ENCODE measurements at places on chromosomes 7 and 10.

DNA sequence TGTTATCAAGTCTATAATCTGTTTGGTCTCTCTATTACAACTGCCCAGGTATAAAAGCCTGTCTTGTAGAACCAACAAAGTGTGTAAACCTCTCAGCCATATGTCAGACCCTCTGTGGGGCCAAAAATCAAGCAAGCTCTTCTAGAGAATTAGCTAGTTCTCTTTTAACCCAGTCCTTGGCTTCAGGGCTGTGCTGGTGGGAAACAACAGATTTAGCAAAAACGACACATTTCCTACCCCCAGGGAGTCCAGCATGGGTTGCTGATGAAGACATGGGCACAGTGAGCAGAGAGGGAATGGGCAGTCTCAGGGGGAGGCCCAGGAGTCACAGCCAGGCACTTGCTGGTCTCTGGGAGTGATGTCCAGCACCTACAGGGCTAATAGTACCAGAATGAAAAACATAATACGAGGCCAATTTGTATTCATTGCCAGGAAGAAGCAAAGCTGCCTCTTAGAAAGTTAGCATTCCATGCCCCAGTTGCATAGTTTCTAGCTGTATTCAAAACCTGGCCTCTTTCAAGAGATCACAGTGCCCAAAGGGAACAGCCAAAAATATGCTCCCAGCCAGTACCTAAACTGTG lies 80.1 kb downstream of the FRMD4A start:
- DNase-seq, result no peak

DNA sequence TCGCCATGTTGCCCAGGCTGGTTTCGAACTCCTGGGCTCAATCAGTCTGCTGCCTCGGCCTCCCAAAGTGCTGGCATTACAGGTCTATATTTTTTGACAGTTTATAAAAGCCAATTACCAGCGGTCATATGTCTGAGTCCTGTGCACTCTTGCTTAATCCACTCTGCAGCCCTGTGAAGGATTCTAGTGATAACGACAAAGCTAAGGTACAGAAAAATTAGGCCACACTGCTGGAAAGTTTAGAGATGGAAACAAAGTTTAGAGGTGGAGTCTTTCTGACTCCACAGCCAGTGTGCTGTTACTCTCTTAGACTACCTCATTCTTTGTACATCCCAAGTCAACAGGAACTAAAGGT lies 707 bp downstream of the PTER start:
- DNase-seq, result no peak

- DNase-seq, result no peak
Observed at GRCh38 chr10:124286621-124287020, 132.1 kb downstream of the OAT start.

DNA sequence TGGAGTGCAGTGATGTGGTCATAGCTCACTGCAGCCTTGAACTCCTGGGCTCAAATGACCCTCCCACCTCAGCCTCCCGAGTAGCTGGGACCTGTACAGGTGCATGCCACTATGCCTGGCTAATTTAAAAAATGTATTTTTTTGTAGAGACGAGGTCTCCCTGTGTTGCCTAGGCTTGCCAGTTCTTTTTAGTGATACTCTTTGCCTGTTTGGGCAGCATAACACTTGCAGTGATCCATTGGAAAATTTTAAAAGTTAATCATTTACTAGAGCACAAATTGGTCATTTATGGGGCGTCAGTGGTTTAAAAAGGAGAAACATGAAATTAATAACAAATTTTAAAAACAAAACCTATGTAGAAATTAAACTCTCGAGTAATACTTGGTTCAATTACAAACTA lies 78.3 kb downstream of the DYNC2I1 start:
- DNase-seq, result no peak

GRCh38 chr10:119917777-119918176 lies 25.2 kb downstream of the SEC23IP start:
- no peak for DNase-seq

- DNase-seq, result no peak
Observed at GRCh38 chr7:2651336-2651735, 19.6 kb downstream of the TTYH3 start.

DNA sequence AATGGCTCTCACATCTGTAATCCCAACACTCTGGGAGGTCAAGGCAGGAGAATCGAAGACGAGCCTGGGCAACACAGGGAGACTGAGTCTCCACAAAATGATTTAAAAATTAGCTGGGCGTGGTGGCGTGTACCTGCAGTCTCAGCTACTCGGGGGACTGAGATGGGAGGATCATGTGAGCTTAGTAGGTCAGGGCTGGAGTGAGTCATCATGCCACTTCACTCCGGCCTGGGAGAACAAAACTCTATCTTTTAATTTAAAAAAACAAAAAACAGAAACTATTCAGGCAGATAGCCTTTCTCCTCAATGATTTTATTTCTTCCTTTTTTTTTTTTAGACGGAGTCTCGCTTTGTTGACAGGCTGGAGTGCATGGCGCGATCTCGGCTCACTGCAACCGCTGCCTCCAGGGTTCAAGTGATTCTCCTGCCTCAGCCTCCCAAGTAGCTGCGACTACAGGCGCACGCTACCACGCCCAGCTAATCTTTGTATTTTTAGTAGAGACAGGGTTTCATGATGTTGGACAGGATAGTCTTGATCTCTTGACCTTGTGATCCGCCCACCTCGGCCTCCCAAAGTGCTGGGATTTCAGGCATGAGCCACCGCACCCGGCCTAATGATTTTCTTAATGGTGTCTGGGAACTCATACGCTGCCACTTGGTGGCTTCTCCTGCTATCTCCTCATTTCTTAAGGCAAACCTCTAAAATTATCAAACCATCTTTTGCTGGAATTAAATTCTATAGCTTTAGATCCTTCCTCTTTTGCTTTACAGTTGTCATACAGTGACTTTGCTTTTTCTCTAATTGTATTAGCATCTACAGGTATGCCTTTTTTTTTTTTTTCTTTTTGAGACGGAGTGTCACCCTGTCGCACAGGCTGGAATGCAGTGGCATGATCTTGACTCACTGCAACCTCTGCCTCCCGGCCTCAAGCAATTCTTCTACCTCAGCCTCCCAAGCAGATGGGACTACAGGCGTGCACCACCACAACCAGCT lies 22.9 kb downstream of the SRPK2 start:
- no peak for DNase-seq

DNA sequence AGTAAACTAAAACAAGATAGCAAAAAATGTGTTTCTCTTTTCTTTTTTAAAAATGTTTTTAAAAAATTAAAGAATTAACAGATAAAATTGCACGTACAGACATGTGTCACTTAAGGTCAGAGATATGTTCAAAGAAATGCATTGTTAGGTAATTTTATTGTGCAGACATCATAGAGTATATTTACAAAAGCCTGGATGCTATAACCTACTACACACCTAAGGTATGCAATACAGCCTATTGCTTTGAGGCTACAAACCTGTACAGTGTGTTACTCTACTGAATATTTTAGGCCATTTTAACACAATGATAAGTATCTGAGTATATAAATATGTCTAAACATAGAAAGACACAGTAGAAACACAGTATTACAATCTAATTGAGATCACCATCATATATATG lies 253.1 kb downstream of the PRKG1 start:
- no peak for DNase-seq

DNA sequence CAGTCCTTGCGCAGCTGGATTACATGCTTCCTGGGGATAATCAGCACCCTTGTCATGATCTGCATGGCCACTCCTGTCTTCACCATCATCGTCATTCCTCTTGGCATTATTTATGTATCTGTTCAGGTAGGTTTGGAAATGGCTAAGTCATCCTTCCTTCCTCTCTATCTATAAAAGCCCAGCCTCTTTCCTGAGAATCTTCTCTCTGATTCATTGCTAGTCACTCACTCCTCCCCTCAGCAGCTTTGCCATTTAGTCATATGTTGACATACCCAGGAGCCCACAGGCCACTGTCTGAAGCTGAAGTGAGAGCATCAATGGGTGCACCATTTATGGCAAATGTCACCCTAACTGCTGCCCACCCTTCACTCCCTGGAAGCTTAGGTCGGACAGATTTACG lies 52.0 kb downstream of the ABCC2 start:
- DNase-seq, result no peak

- DNase-seq, result no peak
Observed at GRCh38 chr10:124612611-124613498, 131.3 kb downstream of the FAM53B start.

DNA sequence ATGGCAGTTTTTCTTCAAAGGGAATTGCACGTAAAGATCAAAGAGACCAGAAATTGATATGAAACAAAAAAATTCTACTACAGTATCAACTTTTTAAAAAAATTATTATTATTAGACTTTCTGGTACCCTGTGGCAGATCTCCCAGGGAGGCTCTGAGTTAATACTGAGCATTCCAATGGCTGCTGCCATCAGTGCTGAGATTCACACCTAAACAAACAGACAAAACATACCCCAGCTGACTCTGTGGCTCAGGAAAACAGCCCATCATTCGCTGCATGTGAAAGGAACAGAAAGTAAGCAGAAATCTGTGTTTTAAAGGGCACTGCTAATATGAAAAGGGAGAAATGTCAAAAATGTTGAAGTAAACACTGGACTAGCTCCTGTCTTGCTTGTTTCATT lies 118.4 kb downstream of the GRM3 start:
- no peak for DNase-seq

DNA sequence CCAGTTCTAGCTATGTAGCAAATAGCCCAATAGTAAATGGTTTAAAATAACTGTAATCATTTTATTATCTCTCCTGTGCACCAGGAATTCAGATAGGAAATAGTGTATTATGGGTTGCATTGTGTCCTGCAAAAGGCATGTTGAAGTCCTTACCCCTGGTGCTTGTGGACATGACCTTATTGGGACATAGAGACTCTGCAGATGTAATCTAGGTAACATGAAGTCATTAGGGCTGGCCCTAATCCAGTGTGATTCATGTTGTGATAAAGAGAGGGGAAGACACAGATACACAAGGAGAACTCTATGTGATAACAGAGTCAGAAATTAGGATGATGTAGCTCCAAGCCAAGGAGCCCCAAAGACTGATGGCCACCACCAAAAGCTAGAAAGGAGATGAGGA lies 462.8 kb downstream of the GALNT17 start:
- no peak for DNase-seq

GRCh38 chr7:86929293-86930109 lies 130.0 kb downstream of the ELAPOR2 start:
- no peak for DNase-seq

DNA sequence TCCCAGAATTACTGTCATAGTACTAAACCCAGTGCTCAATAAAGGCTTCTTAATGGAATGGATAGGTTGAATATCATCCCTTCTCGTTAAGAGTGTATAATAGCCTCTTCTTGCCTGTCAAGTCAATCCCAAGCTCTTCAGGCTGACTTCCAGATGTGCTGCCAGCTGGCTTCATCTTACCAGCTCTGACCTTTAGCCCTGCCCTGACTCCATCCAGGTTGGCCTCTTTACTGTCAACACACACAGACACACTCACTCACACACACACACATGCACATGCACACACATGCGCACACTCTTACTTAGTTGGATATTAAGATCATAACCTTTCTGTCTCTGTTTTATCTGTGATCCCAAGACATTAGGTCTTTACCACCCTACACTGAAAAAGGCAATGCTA lies 49.1 kb downstream of the ASB4 start:
- DNase-seq, result no peak

- no peak for DNase-seq
Observed at GRCh38 chr7:150465414-150465813, 15.0 kb downstream of the GIMAP8 start.

- DNase-seq, result no peak
Observed at GRCh38 chr7:106562711-106563366, 98.1 kb downstream of the CCDC71L start.

DNA sequence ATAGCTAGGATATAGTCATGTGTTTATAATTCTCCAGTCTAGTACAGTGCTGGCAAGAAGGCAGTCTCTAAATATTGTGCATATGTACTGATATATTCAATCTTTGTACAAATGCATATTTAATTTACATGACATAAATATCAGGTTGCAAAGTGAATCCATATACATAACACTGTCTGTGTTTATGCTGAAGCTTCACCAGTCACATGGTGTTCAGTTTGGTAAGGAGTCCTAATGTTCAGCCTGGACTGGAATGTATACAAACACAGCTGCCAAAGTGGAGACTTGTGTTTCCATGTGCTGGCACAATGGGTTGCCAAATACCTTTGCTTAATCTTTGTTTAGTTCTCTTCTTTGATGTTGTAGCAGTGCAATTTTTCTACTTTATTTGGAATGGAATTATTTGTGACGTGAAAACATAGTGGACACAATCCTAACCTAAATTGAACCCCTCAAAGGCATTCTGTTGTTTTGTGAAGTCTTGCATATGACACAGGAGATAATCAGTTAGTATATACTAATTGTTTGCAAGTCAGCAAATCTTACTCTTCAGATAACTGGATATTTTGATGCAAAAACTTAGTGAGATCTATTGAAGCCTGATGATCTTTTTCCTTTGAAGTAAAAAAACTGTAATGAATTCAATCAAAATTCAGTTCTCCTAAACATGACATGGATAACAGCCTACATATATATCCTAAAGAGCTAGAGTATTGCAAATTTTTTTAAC lies 17.3 kb upstream of the ARL4A start:
- no peak for DNase-seq

DNA sequence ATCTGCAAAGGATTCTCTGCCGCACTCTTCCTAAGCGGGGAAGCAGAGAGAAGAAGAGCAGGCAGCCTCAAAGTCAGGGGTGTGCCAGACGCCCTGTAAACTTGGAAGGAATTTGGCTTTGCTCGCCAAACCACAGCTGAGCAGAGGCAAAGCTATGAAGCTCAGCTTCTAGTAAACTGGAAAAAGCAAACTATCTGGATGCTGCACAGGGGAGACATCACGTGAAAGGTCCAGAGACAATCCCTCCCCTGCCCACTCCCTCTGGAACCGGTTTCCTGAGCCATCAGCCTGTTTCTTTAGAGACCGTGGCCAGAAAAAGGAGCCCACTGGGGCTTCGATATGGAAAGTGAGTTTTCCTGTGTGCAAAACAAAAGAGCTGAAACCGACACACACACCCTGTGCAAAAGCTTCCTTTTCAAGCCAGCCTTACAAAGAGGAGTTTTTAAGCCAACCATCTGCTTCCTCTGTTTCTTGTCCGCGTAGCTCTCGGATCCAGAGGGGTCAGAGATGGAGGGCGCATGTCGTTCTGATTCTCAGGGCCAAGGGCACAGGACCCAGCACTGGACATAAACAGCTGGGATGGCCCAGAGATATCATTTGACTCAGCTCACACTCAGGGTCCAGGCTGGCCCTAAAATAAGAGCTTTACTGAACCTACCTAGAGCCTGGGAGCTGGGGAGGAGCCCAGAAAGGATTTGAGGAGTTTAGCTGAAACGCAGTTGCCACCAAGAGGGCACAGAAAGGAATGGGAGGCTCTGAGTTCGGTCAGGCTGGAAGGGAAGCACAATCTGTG lies 58.2 kb upstream of the DNAAF5 start:
- no peak for DNase-seq

DNA sequence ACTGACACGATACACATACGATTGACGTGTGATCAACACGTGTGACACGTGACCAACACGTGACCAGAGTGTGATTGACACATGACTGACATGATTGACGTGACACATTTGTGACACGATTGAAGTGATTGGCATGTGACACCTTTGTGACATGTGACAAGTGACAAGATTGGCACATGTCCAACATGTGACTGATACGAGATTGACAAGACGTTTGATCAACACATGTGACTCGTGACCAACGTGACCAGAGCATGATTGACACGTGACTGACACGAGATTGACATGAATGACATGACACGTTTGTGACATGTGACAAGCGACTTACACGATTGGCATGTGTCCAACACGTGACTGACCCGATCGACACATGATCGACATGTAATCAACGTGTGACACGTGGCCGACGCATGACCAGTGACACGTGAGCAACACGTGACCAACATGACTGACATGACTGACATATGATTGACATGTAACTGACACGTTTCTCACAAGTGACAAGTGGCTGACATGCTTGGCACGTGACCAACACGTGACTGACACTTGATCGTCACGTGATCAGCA lies 22.0 kb downstream of the CRPPA start:
- DNase-seq, result no peak

Measured in cortex of kidney (tissue), 1 donor.